ENCODE measurements at places on chromosomes 2 and 18.

DNA sequence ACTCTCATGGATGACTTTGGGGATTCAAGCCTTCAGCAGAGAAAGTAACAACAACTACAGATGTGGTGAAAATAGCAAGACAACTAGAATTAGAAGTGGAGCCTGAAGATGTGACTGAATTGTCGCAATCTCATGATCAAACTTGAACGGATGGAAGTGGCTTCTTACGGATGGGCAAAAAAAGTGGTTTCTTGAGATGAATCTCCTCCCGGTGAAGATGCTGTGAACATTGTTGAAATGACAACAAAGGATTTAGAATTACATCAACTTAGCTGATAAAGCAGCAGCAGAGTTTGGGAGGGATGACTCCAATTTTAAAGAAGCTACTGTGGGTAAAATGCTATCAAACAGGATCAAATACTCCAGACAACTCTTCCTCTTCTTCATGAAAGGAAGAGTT lies 43.1 kb downstream of the AAK1 start:
- DNase-seq = no peak

DNA sequence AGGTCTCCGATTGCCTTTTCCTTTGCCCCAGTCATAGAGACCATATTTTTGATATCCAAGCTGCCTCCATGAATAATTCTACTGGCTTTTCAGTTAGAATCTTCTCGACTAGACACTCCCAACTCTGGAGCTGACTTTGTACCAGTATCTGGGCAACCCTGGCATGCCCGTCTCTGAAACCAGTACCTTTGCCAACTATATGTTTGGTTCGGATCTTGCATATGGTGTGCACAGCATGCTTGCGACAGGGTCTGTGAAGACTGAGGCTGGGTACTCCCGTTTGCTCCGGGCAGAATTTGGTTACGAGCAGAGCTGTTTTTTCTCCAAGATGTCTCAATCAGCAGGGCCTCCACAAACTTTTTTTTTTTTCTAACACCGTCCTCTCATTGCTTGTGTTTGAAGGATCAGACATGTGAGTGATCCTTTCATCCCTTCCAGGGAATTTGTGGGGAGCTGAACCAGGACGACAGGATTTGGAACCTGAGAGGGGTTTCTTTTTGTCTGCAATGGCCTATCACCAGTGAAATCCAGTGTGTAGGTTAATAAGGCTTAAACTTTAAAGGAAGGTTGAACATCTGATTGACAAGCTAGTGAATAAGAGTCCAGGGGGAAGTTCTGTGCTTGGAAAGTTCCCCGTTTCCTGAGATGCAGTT lies 322.3 kb downstream of the MYCN start:
- no peak for DNase-seq

- DNase-seq = no peak
Measured at GRCh38 chr2:9970200-9971044, 18.9 kb downstream of the GRHL1 start.

GRCh38 chr2:157696036-157696435 lies 67.4 kb upstream of the ACVR1C start:
- DNase-seq = no peak

GRCh38 chr18:4511166-4511565 lies 56.1 kb upstream of the DLGAP1 start:
- DNase-seq = no peak
